ENCODE measurements at places on chromosomes 5 and 9.

DNA sequence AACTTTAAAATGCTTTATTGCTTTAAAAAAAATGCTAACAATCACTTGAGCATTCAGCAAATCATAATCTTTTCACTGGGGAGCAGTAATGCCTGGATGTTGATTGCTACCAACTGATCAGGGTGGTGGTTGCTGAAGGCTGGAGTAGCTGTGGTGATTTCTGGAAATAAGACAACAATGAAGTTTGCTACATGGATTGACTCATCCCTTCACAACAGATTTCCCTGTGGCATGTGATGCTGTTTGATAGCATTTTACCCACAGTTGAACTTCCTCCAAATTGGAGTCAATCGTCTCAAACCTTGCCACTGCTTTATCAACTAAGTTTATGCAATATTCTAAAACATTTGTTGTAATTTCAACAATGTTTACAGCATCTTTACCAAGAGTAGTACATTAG, 83.3 kb downstream of the MLLT3 start:
- H3K4me3 ChIP-seq, result no peak overlapping the region
- no peaks in the 10 kb centered on the region for H3K36me3 ChIP-seq
- H3K27me3 ChIP-seq, result no peaks in the 10 kb centered on the region
- H3K4me1 ChIP-seq, result no peaks in the 10 kb centered on the region

- no peak overlapping the region for H3K4me3 ChIP-seq
- no peak overlapping the region for H3K27ac ChIP-seq
- H3K36me3 ChIP-seq, result no peaks in the 10 kb centered on the region
- H3K4me1 ChIP-seq, result no peaks in the 10 kb centered on the region
Measured at GRCh38 chr5:44714871-44715561, 93.7 kb upstream of the MRPS30 start.

DNA sequence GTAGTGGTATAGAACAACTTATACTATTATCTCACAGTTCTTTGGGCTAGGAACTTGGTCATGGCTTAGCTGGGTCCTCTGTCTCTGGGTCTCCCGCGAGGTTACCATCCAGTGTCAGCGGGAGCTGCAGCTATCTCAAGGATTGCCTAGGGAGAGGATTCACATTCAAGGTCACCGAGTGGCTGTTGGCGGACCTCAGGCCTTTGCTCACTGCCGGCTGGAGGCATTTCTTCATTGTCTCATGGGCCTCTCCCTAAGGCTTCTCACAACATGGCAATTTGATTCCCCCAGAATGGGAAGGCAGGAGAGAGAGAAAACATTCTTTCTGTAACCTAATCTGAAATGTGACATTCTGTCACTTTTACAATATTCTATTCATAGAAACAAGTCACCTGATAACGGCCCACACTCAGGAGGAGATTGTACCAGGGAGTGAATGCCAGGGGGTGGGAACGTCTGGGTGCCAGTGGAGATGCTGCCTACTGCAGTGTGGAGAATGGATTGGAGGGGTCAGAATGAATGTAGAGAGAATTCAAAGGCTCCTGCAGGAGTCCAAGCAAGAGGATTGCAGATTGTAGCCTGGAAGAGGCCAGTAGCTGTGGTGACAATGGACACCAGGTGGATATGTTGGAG, 29.5 kb upstream of the ANKRD18A start:
- H3K4me1 ChIP-seq, result no peaks in the 10 kb centered on the region
- no peaks in the 10 kb centered on the region for H3K27me3 ChIP-seq
- no peak overlapping the region for H3K4me3 ChIP-seq
- H3K27ac ChIP-seq, result no peak overlapping the region
- DNase-seq, result no peak
- H3K36me3 ChIP-seq, result no peaks in the 10 kb centered on the region

GRCh38 chr5:74122175-74122574, 496.2 kb downstream of the ARHGEF28 start:
- H3K27me3 ChIP-seq, result no peaks in the 10 kb centered on the region
- no peaks in the 10 kb centered on the region for H3K4me1 ChIP-seq
- H3K27ac ChIP-seq, result no peak overlapping the region
- no peaks in the 10 kb centered on the region for H3K36me3 ChIP-seq
- H3K4me3 ChIP-seq, result no peak overlapping the region
- DNase-seq, result no peak

DNA sequence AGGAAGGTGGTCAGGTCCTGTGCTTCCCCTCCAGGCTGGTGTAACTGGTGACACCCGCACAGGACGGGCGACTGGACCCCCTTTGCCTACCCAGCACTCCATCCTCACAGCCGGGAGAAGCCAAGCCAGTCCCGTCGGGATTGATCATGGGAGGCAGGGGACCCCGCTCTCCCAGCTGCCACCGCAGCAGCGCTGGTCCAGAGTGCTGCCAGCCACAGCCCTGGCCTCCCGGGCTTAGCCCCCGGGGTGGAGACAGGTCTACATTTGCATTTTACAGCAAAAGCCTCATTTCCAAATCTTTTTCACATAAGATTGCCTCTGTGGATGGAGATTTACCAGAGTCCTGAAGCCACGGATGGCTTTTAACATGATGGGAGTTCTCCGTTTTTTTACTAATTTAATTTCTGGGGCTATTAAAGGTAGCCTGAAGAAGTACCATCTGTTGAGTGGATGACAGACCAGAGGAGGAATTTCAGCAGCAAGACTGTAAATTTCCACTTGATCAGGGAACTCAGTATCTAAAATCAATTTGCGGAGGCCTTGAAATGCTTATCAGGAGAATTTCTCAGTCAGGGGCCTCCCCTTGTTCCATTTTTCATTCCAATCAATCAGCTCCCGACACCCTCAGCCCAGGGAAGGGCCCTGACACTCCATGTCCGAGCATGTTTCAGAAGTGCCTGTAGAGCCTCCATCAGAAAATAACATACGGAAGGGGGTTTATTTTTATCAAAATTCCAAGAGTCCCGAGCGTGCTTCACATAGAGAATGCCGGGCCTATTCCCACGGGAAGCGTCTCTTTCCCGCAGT, 80.6 kb downstream of the OLFM1 start:
- no peaks in the 10 kb centered on the region for H3K36me3 ChIP-seq
- no peaks in the 10 kb centered on the region for H3K27me3 ChIP-seq
- no peak overlapping the region for H3K4me3 ChIP-seq
- no peak overlapping the region for H3K27ac ChIP-seq
- no peaks in the 10 kb centered on the region for H3K4me1 ChIP-seq

- no peaks in the 10 kb centered on the region for H3K36me3 ChIP-seq
- no peaks in the 10 kb centered on the region for H3K27me3 ChIP-seq
- H3K4me1 ChIP-seq, result no peaks in the 10 kb centered on the region
- DNase-seq, result no peak
- no peak overlapping the region for H3K4me3 ChIP-seq
- H3K27ac ChIP-seq, result no peak overlapping the region
Measured at GRCh38 chr5:44245935-44246334, 143.3 kb downstream of the FGF10 start.

DNA sequence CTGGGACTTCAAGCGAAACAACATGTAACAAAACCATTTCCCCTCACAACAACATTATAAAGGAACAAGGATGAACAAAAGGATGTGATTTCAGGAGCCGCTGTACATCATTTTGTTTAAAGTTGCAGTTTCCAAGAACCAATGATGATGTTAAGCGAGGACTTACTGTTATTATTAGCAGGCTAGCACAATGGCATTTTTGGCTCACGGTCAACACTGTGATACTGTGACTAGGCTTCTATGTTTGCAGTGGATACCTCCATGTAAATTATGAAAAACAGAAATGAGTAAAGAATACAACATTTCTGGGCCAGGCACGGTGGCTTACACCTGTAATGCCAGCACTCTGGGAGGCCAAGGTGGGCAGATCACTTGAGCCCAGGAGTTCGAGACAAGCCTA, 113.0 kb downstream of the AUH start:
- no peaks in the 10 kb centered on the region for H3K36me3 ChIP-seq
- H3K4me3 ChIP-seq, result no peak overlapping the region
- DNase-seq, result no peak
- H3K27me3 ChIP-seq, result no peaks in the 10 kb centered on the region
- no peak overlapping the region for H3K27ac ChIP-seq

DNA sequence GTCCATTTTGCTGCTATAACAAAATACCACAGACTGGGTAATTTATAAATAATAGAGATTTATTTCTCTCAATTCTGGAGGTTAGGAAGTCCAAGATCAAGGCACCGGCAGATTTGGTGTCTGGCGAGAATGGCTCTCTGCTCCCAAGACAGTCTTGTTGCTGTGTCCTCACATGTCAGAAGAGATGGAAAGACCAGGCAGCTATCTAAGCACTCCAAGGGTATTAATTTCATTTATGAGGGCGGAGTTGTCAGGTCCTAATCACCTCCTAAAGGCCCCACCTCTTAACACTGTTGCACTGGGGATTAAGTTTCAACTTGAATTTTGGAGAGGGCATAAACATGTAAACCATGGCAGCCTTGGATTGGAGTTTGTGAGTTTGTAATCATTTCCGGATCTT, 30.3 kb downstream of the ADCY2 start:
- H3K4me1 ChIP-seq, result no peaks in the 10 kb centered on the region
- no peaks in the 10 kb centered on the region for H3K36me3 ChIP-seq
- H3K27me3 ChIP-seq, result no peaks in the 10 kb centered on the region
- DNase-seq, result no peak
- no peak overlapping the region for H3K4me3 ChIP-seq

DNA sequence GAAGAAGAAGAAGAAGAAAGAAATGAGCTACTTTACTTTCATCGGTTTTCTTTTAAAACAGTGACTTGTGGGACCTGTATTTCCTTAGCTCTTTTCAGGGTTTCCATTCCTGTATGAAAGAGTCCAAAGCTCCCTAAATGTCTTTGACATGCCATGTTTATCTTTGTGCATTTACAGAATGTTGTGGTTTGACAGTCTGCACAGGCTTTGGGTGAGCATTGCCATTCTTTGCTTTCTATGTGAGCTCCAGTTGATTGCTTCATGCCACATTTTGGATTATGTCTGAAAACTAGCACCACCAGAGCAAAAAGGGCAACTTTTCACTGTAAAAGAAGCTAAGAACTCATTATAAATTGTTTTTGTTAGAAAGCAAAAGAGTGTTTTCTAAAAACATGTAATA, 733.4 kb downstream of the TLE4 start:
- no peaks in the 10 kb centered on the region for H3K27me3 ChIP-seq
- DNase-seq, result no peak
- no peak overlapping the region for H3K4me3 ChIP-seq
- H3K36me3 ChIP-seq, result no peaks in the 10 kb centered on the region

- DNase-seq, result no peak
- H3K27me3 ChIP-seq, result no peaks in the 10 kb centered on the region
- H3K4me3 ChIP-seq, result no peak overlapping the region
- no peak overlapping the region for H3K27ac ChIP-seq
- H3K36me3 ChIP-seq, result no peaks in the 10 kb centered on the region
Measured at GRCh38 chr9:86600291-86600690, 246.1 kb upstream of the TUT7 start.

- no peak overlapping the region for H3K4me3 ChIP-seq
- no peak overlapping the region for H3K27ac ChIP-seq
- no peak for DNase-seq
- no peaks in the 10 kb centered on the region for H3K36me3 ChIP-seq
- no peaks in the 10 kb centered on the region for H3K27me3 ChIP-seq
Measured at GRCh38 chr5:68345582-68345981, 130.0 kb downstream of the PIK3R1 start.

DNA sequence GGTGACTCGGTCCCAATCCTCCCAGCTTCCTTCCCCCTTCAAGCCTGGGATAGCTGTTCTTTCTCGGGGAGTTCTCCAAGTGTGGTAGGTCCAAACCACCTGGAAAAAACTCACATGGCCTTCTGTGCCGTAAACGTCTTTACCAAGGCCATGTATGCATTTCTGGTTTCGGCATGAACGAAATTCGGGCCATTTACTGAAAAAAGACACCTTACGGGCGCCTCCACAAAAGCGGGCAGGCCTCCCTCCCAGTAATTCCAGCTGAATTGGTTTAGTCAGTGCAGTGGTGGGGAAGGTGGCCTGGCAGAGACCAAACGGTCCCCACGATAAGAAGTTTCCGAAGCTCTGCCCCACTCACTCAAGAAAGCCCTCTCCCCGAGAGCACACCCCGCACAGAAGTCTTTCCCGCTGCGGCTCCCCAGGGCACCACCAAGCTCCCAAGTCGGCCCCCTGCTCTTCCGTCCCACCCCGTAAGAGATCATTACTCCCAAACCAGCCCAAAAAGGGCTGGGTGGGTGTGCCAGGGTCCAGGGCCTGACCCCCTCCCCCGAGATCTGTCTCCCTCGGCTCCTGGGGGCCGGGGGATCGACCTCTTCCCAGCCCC, 86.3 kb upstream of the MELK start:
- H3K27ac ChIP-seq, result peak overlapping the region; percentile 93
- H3K27me3 ChIP-seq, result no peaks in the 10 kb centered on the region
- H3K4me3 ChIP-seq, result peak overlapping the region; percentile 74

- peak overlapping the region; percentile 24 for H3K4me3 ChIP-seq
- peaks cover 9% of the 10 kb centered on the region for H3K4me1 ChIP-seq
- H3K36me3 ChIP-seq, result no peaks in the 10 kb centered on the region
- peak overlapping the region; percentile 82 for H3K27ac ChIP-seq
- DNase-seq, result no peak
Measured at GRCh38 chr5:123156577-123157296, 67.7 kb downstream of the PRDM6 start.

DNA sequence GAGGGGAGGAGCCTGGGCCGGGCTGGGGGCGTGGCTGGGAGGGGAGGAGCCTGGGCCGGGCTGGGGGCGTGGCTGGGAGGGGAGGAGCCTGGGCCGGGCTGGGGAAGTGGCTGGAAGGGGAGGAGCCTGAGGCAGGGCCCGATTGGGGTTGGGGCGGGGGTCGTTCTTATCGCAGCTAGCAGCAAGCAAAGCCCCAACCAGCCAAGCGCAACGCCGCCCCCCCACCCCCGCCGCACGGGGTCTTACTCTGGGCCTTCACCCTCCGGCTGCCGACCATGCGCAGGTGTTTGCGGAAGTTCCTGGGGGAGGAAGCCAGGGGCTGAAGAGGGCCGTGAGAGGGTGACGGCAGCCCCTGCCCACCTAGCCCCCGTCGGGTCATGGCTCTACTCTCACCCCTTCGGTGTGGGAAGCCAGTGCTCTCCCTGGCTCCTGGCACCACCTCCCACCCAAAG, 5.0 kb downstream of the NSMF start:
- H3K27ac ChIP-seq, result peak overlapping the region; percentile 55
- H3K4me1 ChIP-seq, result peaks cover 36% of the 10 kb centered on the region
- H3K27me3 ChIP-seq, result no peaks in the 10 kb centered on the region
- peak; percentile 9 for DNase-seq

GRCh38 chr5:60526336-60526875, 173.6 kb downstream of the DEPDC1B start:
- peak overlapping the region; percentile 37 for H3K27ac ChIP-seq
- H3K4me3 ChIP-seq, result no peak overlapping the region
- no peak for DNase-seq
- peaks cover 9% of the 10 kb centered on the region for H3K4me1 ChIP-seq
- H3K36me3 ChIP-seq, result no peaks in the 10 kb centered on the region
- no peaks in the 10 kb centered on the region for H3K27me3 ChIP-seq

DNA sequence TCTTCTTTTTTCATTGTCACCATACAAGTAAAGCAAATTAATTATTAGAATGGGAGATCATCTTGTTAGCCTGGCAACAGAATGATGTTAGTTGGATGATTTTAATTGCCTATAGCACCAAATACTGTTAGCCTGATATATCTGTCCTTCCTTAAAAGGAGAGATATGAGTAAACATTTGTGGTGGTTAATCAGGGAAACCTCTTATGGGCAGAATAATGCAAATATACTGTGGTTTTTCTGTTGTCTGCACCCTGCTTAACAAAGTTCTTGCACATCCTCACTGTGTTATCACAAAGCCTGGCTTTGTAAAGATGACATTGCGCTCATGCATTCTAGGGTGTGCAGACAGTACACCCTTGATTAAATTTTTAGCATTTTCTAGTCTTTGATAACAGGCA, 254.9 kb upstream of the SMC2 start:
- H3K36me3 ChIP-seq, result no peaks in the 10 kb centered on the region
- DNase-seq, result no peak
- no peaks in the 10 kb centered on the region for H3K4me1 ChIP-seq
- H3K4me3 ChIP-seq, result no peak overlapping the region

Data from ascending aorta (tissue), 2 donors.